ENCODE measurements at places on chromosomes 1 and 21.

DNA sequence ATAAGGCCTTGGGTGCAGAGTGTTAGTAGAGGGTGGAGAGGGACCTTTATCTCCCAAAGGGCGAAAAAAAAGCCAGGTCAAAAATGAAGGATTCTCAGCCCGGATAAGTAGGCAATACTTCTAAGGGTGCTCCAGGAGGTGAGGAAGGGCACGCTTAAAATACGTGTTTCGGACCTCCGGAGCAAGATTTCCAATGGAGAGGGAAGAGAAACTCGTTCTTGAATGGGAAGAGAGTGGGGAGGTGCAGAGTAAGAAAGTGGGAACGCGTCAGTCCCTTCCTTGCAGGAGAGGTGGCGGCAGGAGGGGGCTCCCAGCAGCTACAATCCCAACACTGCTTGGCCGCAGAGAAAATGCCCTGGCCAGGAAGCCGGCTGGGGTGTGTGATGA, 581 bp downstream of the EFCAB14 start:
- DNase-seq, result no peak

DNA sequence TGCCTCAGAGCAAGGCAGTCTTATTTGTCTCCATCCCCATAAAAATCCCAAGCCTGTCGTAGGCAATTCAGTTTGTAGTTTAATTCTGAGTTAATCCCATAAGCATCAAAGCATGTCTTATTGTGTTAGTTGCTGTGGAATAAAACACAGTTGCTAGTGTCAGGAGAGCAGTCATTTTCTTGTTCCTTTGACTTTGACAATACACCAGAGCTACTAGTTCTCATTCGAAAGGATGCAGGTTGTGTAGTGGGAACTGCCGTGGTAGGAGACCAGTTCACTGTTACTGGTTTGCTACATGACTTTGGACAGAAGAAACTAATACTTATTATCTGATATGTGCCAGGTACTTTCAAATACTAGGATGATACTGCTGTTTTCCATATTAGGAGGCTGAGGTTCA, 23.5 kb downstream of the LRIG2 start:
- DNase-seq, result no peak

DNA sequence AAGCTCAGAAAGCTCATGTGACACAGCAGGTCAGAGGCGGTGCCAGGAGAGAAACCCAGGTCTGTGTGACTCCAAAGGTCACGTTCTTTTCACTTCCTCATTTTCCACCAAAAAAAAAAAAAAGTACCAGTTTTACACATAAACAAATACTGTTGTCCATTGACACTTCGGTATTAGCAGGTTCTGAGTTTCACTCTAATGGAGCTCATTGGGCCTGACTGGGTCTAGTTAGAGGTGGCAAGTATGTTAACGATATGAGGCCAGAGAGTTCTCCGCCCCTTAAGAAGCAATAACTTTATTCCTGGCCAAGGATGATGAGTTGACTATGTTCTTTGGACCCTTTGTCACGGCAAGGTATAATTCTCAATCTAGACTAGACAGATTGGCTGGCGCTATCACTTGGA, 30.0 kb upstream of the SDE2 start:
- peak; percentile 59 for DNase-seq

DNA sequence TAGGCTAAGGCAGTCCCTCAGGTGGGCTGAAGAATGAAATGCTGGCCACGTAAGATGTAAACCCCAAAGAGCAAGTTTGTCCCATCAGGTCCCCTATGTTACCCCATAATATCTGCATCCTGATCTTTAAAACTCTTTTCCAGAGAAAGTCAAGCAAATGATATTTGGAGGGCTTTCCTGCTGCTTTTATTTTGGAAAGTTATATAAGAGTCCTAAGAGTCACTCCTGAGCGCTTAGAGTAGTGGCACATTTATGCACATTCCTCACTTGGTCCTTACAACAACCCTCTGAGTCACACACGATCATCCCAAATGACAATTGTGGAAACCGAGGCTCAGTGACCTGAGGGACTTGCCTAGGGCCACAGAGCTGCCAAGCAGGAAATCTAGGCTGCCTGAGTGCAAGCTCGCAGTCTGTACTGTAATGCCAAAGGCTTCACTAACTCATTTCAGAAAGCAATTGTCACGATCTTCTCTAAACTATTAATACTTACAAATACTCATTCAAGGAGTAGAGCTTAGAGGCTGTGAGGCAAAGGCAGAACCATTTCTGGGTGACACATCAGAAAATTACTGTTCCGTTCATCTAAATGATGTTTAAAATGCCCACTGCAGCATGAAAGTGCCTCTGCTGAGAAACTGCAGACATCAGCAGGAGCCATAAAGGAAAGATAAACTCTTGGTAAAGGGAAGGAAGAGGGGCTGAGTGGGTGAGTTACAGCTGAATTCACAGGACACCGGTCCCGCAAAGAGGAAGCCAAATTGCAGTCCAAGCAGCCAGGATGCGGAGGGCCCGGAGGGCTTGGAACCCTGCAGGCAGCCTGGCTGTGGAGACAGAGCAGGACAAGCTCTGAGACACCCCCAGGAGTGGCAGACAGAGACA, 30.8 kb downstream of the CAPZB start:
- DNase-seq, result no peak
